ENCODE measurements at places on chromosomes 3 and 15. TPM values are rescaled to one million over a fixed set of nuclear protein-coding genes. Genes with fewer than 3 reads are reported as not detected.
A peak's percentile ranks its signal among the peaks of the same experiment; 100 is the strongest.

GRCh38 chr3:196590279-196590678, 21.8 kb downstream of the FBXO45 start:
- peak; percentile 40 for DNase-seq

GRCh38 chr15:57708047-57708446, 1.5 kb downstream of the POLR2M start:
- no peak for DNase-seq

- DNase-seq = peak; percentile 9
Measured at GRCh38 chr3:16907243-16907642, 22.5 kb downstream of the PLCL2 start.

- DNase-seq = no peak
Measured at GRCh38 chr3:9582332-9582731, 28.7 kb upstream of the LHFPL4 start.

DNA sequence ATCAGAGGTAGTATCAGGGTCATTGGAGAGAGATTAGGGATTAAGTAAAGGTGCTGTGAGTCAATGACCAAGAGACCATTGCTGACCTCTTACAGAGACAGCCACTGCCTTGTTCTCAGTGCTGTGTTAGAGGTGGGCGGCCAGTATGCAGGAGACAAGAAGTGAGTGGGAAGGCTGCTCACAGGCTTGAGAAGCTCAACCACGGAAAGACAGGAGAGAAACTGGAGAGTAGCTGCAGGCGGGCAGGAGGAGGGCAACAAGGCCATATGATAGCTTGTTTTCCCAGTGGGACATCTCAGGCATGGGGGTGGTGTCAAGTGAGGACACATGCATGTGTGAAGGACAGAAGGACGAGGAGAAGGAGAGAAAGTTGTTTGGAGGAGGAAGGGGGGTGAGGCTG, 237.3 kb downstream of the PDCD6IP start:
- no peak for DNase-seq

DNA sequence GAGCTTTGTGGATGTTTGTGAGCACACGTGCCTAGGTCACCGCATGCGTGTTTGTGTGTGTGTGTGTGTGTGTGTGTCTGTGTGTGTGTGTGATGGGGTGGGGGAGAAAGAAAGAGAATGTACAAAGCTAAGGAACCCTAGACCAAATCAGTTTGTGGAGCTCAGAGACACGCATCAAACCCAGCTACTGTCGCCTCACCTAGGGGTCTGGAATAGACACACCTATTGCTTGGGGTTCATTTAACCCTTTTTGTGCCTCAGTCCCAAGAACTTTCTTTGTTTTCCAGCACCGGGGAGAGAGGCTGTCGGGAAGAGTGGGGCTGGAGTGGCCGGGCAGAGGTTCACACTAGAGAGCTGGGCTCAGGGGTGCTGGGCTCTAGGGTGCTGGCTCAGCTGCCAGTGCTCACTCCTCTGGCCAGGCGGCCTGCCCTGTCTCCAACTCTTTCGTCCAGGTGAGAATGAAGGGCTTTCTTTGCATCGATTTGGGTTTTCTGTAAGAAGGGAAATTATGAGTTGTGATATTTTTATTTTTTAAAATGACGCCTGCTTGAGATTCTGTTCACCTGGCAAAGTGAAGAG, 221.6 kb downstream of the MEIS2 start:
- no peak for DNase-seq

- no peak for DNase-seq
Measured at GRCh38 chr3:112477891-112478290, 21.4 kb downstream of the BTLA start.

GRCh38 chr3:36164400-36164799, 215.9 kb upstream of the STAC start:
- DNase-seq = no peak

GRCh38 chr3:44584646-44585501, at the start of gene ZNF660:
Gene ZNF660 (plus strand): TSS chr3:44584964. CDS start chr3:44594194, 9,230 bp downstream.
- peak; percentile 90 for DNase-seq

GRCh38 chr3:166123576-166123975, 286.4 kb upstream of the BCHE start:
- DNase-seq = no peak

DNA sequence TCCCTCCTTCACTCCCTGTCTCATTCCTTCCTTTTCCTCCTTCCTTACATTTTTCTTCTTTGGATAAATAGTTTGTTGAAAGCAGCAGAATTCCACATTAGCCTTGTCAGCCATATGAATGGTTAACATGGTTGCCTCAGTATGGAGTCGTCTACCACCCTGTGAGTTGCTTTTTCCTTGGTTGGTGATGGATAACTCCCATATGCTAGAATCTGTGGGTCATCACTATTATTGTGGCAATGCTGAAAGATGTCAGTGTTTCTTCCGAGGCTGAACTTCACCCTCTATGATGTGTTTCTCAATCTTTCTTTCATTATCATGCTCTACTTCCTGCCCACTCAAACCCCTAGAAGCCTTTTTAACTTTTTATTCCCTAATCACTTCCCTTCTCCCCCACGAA, 481.8 kb upstream of the KCNMB2 start:
- DNase-seq = no peak

GRCh38 chr3:44511238-44511566, 33.7 kb upstream of the ZNF445 start:
- no peak for DNase-seq

- peak; percentile 1 for DNase-seq
Measured at GRCh38 chr3:75171630-75172230, 492.4 kb upstream of the FRG2C start.

DNA sequence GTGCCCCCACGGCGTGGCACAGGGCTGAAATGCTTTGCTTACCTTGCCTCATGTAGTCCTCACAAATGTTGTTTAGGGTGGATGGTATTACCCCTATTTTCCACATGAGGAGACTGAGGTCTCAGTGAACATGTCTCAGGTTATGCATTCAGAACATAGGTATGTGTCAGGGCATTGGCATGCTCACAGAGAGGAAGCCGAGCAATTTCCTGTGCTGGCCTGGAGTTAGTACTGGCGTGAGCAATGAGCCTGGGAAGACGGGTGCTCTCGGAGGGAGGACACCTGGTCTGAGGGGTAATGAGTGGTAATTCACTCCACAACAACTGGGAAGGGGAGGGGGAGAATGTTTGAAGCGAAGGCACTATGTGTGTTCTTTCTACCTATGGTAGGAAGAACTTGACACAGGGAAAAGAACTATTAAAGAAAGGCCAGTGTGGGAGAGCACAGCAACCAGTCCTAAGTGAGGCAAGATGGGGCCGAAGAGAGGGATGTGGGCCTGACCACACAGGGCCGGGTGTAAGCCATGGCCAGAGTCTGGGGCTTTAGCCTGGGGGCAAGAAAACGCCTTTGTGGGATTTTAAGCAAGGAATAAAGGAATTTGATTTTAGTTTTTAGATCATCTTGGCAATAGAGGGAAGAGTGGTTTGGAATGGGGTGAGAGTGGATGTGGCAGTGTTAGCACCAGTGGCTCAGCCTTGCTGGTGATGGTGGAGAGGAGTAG, 4.9 kb upstream of the FAM131A start:
- DNase-seq = peak; percentile 37

DNA sequence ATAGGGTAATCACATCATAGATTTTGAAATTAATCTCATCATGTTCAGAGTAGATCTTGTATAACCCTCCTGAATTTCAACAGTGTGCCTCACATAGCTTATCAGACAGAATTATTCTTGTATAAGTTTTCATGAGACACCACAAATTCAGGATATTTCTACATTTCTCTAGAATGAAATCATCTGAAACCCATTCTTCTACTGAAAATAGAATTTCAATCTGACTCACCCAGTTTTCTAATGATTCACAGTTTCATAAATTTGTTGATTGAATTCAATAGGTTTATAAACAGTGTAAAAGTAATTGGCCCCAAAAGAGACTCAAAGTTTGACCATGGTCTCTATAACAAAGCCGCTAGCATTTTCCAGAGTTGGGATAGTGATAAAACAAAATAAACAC, 1082.6 kb upstream of the EPHA6 start:
- no peak for DNase-seq

DNA sequence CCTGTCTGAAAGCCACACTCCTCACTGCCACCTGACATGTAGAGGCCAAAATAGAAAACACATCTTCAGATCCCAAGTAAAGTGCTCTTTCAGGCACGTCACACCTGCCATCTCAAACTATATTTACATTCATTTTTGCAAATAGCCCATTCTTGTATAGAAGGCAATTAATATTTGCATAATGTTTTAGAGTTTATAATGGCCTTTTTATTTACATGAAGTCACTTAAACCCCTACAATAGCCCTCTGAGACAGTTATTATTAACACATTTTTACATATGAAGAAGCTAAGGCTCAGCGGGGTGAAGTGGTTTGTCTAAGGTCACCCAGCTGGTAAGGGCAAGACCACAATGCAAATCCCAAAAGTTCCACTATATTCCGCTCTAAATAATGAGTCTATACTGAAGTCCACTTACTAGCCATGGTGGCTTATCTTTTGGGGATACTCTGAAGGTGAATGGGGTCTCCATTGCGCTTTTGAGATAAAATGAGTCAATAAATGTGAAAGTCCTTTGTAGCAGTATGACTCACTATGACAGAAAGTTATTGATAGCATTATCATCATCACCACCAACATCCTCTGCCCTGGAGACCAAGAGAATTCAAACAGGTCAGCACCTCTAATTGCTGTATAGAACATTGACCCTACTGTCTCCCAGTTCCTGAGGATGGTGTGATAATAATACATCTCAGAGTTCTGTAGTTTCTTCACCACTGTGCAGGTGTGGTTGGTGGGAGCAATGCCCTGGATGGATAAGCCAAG, 155.9 kb upstream of the BCL6 start:
- peak; percentile 36 for DNase-seq

DNA sequence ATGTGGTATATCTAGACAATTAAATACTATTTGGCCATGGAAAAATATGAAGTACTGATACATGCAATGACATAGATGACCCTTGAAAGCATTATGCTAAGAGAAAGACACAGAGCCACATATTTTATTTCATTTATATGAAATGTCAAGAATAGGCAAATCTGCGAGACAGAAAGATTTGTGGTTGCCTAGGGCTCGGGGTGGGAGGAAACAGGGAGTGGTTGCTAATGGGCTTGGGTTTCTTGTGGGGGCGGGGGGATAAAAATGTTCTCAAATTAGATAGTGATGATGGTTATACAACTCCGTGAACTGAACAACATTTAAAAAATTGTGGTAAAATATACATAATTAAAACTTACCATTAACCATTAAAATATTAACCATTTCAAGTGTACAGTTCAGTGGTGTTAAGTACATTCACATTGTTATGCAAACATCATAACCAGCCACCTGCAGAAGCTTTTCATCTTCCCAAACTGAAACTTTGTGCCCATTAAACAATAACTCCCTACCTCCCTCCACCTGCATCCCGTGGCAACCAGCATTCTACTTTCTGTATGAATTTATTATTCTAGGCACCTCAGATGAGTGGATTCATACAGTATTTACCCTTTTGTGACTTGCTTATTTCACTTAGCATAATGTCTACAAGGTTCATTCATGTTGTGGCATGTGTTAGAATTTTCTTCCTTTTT, 24.3 kb upstream of the ANP32A start:
- no peak for DNase-seq

- DNase-seq = peak; percentile 33
Measured at GRCh38 chr3:123159926-123160635, 41.7 kb upstream of the SEC22A start.

DNA sequence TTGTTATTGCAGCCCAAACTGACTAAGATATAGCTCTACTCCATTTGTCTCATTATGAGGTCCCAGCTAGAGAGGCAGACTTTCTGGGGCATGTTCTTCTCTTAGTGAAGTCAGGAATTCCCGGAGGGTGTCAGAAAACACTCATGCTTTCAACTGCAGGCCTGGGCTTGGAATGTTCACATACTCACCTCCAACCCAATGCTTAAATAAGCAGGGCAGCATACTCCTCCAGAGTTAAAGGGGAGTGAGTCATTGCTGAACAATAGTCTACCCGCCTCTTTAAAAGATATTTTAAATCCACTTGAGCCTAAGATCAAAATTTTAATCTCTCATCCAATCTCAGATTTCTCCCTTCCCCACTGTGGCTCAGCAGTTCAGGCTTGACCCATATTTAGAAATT, 167.8 kb upstream of the DPH6 start:
- peak; percentile 30 for DNase-seq

DNA sequence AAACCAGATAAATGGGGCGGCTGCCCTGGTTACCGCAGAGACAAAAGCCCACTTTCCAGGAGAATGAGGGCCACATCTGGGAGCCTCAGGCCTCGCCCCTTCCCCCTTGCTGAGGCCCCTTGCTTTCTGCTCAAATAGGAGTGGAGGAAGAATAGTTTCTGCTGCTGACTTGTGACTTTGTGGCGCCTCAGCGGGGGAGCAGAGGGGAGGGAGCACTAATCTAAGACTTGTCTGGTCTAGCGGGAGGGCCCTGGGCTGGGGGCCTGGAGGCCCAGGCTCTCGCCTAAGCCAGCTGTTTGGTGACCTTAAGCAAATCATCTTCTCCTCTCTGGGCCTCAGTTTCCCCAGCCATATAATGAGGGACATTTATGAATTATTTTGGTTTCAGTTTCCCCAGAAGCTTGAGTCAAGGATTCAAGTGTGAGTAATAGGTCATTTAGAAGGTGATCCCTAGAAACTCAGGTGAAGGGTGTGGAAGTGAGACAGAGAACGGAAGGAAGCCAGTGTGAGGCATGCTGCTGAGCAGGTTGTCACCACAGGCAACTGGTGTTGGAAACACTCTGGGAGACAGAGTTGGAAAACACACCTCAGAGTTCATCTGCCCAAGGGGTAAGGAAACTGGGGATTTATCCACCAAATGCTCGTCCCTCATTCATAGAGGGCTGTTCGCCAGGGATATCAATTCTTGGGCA, 25.9 kb upstream of the SMAD3 start:
- DNase-seq = no peak

GRCh38 chr15:42020713-42021273, at the start of gene PLA2G4E:
Gene PLA2G4E (minus strand): TSS chr15:42021042. CDS start chr15:42021030, 12 bp downstream.
- no peak for DNase-seq

DNA sequence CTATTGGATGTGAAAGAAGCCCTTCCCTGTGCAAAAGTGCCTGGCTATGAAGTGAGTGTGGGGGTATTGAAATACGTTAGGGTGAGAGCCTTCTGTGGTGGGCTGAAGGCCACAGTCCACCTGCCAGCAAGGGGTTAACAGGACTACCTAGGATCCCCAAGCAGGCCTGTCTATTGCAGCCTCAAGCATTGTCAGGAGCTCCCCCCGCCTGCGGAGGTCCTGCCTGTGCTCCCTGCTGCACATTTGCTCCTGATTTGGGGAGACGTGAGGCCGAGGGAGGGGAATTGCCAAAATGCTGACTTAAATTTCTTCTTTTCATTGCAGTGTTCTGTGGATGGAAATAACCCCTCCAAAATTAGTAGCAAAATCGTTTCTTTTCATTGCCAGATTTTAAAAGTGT, 56.2 kb downstream of the GABRG3 start:
- no peak for DNase-seq

GRCh38 chr3:50639055-50639494, 22.1 kb downstream of the MAPKAPK3 start:
- peak; percentile 88 for DNase-seq

- DNase-seq = no peak
Measured at GRCh38 chr3:40035177-40035576, 225.8 kb downstream of the MYRIP start.

Gene SEMA3B
- total RNA-seq = 14.0 TPM

Gene CYP1A1
- total RNA-seq = not detected

Gene LSMEM2
- total RNA-seq = 2.7 TPM

Gene RARRES1
- total RNA-seq = not detected

Gene GHSR
- not detected for total RNA-seq

Gene ROBO1
- total RNA-seq = 18.7 TPM

Gene SPATA12
- 0.19 TPM for total RNA-seq

Gene PTPN23
- total RNA-seq = 19.0 TPM

Gene THBS1
- 1,987 TPM for total RNA-seq

Gene PRR20G
- not detected for total RNA-seq

Gene AHSG
- total RNA-seq = not detected

Gene ALCAM
- 16.9 TPM for total RNA-seq

Gene CACNA2D2
- not detected for total RNA-seq

Gene EXD1
- total RNA-seq = not detected
